ENCODE measurements at places on chromosomes 4 and X. TPM values are rescaled to one million over a fixed set of nuclear protein-coding genes. Genes with fewer than 3 reads are reported as not detected.

The TLR6 gene
- 0.34 TPM for total RNA-seq

The PNMA3 gene
- not detected for total RNA-seq

GRCh38 chrX:103616676-103617186 lies 9.0 kb downstream of the TCEAL3 start:
- DNase-seq: no peak

GRCh38 chrX:37984880-37985279 lies 21.5 kb upstream of the SYTL5 start:
- DNase-seq: no peak

DNA sequence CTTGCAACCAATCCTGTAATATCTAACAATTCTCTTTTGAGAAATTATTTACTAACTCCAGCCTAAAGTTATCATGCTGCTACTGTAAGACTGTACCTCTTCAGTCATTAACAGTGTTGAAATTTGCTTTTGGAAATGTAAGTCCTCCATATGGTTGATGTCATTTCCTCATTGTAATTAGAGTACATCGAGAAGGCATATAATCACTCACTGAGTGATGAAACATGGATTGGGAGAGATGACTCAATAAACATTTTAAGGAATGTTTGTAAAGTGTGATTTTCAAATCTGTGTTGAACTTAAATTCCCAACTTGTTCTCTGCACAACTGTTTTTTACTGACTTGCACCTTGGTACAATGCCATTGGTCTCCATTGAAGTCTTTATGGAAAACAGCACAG lies 61.2 kb downstream of the HMGB2 start:
- no peak for DNase-seq
